ENCODE measurements at places on chromosomes 3 and 15.

DNA sequence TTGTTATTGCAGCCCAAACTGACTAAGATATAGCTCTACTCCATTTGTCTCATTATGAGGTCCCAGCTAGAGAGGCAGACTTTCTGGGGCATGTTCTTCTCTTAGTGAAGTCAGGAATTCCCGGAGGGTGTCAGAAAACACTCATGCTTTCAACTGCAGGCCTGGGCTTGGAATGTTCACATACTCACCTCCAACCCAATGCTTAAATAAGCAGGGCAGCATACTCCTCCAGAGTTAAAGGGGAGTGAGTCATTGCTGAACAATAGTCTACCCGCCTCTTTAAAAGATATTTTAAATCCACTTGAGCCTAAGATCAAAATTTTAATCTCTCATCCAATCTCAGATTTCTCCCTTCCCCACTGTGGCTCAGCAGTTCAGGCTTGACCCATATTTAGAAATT is 167.8 kb upstream of the DPH6 start:
- DNase-seq, result peak; percentile 48

DNA sequence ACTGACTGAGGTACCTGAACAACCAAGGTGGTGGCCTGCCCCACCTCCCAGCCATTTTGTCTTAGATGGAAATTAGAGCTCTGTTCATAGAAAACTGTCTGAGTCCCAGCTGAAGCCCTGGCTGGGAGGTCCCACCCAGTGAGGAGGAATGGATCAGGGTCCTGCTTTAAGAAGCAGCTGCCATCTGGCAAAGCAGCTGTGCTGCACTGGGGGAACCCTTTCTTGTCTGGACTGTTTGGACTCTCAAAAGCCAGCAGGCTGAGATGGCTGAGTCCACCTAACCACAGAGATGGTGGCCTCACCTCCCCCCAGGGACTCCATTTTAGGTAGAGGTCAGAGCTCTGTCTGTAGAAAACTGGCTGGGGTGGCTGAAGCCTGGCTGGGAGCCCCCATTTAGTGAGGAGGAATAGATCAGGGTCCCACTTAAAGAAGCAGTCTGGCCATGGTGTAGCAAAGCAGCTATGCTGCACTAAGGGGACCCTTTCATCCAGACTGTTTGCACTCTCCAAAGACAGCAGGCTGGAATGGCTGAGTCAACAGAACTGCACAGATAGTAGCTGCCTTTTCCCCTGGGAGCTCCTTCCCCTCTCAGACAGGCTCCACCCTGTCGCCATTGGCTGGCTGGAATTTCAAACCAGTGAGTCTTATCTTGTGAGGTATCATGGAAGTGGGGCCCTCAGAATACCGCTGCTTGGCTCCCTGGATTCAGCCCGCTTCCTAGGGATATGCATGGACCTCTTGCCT is 116.9 kb downstream of the EPHA6 start:
- DNase-seq, result no peak

- no peak for DNase-seq
Measured at GRCh38 chr3:186208296-186208989, 99.6 kb upstream of the ETV5 start.

DNA sequence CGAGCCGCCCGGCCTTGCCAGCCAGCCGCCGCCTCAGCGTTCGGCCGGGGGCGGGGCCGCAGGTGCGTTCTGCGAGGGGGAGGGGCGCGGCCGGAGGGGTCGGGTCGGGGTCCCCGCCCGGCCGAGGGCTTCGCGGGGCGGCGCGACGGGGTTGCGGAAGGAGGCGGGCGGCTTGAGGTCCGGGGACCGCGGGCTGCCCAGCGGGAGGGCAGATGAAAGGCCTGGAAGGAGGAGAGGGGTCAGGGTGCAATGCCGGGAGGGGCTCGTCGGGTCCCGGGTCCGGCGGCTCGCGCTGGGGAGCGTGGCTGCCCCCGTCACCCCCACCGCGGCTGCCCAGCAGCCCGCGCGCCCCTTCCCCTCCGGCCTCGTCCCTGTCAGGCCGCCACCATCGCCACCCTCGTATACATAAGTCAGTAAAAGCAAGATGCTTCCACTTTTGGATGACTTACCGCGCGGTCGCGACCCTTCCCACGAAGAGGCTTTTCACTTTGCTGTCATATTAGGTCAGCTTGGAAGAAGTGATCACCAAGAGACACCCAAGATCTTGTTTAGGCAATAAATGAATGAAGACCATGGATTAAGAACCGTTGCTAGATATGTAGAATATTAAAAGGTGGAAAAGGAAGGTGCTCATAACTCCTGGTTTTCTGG is 620 bp upstream of the ANP32A start:
- DNase-seq, result peak; percentile 13

- DNase-seq, result no peak
Measured at GRCh38 chr3:71816767-71817156, 31.8 kb upstream of the PROK2 start.

GRCh38 chr3:73086071-73086494 is 24.6 kb downstream of the EBLN2 start:
- peak; percentile 27 for DNase-seq

GRCh38 chr3:66812136-66812535 is 186.0 kb upstream of the KBTBD8 start:
- peak; percentile 23 for DNase-seq

DNA sequence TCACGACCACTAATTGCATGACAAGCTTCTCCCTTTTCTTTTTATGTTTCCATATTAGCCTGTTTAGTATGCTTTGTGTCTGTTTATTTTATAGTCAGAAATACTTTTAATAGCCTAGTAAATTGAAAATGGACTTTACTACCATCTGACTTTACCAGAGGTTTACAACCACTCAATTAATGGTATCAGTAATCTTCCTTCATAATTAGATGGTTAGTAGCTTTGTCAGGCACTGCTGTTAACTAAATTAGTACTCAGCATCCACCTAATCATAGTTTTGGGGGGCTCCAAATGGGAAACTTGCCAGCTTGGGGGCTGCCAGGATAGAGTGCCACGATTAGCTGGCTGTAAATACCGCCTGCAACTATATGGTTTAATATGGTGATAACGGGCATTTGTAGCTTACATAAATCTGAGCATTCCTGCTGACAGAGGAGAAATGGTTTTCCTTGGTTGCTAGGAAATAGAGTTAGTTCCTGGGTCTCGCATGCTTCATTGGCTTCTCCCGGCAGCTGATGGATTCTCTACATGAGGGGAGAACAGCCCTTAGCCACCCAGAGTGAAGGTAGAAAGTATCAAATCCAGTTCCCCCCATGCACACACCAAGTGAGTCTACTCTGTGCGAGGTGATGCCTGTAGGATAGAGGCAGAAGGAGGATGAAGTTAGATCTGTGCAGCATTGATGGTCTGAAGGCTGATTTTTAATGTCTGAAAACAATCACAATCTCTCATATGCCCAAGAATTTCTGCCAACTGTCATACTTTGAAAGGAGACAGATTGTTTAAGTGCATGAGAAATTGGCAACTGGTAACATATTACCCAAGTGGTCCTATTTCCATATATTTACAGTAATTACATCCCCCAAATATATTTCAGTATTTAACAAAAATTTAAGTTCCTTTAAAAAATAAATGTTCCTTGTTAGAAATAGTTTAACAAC is 326.6 kb upstream of the PROK2 start:
- DNase-seq, result no peak

- peak; percentile 12 for DNase-seq
Measured at GRCh38 chr3:108091498-108092250, 843 bp upstream of the CD47 start.

All from Daoy (cell line).